BE2C (cell line): ENCODE measurements at places on chromosomes 4 and X.

DNA sequence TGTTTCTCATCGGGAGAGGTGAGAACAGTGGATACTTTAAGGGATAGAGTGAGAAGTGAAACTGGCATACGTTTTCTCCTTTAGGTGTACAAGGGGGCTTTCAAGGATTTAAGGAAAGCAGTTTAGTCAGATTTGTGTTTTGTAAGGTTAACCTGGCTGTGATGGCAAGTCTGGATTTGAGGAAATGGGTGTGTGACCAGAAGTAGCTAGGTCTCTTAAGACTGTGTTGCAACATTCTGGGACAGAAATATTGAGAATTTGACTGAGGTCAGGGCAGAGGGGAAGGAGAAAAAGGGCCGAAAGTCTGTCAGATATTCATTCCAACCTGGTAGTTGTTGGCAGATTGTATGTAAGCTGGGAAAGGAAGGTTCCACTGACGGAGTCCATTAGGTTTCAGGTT lies 10.4 kb upstream of the GABRE start:
- DNase-seq = no peak

DNA sequence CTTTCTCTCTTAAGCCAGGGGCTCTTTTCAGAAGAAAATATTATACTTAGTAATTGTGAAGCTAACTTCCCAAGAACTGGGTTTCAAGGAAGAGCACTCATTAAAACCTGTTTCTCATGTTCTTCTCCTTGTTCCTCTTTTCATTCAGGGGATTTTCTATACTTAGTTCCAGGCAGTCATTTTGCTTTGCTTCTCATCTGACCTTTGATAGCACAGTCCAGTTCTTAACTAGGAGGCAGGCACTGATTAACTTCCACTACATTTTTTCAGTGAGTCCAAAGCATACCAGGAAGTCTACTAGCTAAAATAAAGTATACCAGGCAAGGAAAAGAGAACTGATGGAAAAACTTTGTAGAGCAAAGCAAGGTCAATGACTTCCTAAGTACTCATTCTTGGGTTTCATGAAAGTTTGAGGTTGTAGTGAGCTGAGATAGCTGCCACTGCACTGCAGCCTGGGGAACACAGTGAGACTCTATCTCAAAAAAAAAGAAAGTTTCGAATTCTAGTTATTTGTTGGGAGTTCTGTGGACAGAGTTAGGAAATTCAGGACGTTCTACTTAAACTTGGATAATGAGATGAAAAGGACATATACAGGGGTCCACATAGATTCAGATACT lies 190.1 kb upstream of the HS3ST1 start:
- no peak for DNase-seq

DNA sequence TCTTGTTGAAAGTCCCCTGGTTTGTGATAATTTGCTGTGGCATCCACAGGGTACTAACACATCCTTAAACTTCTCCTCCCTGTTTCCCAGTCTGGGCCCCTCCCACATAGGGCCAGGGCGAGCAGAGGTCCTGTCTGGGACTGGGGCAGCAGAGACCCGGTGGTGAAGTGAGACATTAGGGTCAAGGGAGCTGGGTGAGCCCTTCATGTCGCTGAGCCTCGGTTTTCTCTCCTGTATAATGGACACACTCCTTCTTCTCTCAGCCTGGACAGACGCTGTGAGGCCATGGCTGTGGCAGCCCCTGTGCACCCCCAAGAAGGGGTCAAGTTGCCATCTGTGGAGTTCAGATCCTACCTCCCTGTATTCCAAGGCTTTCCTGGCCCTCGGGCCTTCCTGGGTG lies 33.0 kb upstream of the HMX1 start:
- DNase-seq = peak; percentile 3

DNA sequence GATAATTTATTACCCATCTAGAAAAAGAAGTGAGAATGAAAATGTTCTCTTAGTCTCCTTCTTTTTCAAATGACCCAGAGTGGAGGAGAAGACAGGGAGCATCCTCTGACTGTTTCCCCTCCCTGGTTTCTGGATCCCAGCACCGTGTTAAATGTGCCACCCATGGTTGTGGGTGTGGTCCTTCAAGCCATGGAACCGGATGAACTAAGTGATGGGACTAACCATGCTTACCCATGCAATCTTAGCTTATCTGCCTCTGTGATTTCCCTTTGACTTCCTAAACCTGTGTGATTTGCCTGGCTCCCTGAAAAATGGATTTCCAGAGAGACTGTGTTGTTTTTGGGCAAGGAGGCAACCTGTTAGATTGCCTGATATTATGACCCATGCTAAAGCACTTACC lies 437.1 kb downstream of the MAGEB5 start:
- no peak for DNase-seq

DNA sequence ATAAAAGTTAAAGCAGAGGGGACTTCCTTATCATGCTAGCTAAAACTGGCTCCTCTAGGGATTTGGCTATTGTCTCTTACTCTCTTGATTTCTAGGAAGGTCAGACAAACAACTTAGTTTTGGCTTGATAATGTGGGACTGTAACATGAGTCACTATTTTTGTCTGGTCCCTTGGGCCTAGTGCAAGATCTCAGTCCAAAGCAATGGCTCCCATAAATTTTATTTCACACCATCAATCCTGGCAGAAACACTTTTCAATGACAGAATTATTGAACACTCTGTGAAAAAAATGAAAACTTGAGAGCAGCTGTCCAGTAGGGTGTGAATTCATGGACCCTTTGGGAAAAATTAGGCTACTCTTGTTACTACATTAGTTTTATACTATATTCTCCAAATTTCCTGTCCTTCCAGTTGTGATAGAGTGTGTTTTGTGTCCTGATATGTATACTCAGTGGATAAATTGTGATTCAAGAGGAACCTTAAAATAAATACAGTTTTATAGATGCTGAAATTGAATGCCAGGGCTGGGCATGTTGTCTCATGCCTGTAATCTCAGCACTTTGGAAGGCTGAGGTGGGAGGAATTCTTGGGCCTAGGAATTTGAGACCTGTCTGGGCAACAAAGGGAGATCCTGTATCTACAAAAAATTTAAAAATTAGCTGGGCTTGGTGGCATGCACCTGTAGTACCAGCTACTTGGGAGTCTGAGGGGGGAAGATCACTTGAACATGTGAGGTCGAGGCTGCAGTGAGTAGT lies 10.8 kb upstream of the SNCA start:
- no peak for DNase-seq
